Activated CD4-positive, alpha-beta T cell treated with anti-CD3 and anti-CD28 coated beads, Interleukin-10, Interleukin-2, amounts not matched to agents 100 ng/mL and 50 ng/mL, durations not matched to agents 16 hours and 8 hours (primary cell): ENCODE measurements at places on chromosomes 12 and 14.
A peak's percentile ranks its signal among the peaks of the same experiment; 100 is the strongest.

GRCh38 chr14:59284059-59284458 is 95.6 kb downstream of the DAAM1 start:
- DNase-seq: no peak

DNA sequence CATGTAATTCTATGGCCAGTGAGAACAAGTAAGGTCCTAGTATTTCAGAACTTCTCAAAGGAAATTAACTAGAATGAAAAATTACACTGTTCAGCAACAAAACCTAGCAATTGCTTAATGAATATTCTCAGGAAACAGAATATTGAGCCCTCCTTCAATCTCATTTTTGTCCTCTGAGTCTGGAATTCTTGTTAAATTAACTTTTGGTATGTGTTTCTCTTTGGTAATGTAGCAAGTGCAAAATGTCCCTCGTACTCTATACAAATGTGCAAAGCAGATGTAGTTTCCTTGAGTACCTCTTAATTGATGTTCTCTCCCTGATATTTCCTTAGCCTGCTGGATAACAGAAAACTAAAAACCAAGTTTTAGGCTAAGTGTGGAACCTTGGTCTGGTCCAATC is 190.8 kb upstream of the CNOT2 start:
- DNase-seq: no peak

- DNase-seq: no peak
Observed at GRCh38 chr14:61240206-61240605, 40.9 kb downstream of the TMEM30B start.

DNA sequence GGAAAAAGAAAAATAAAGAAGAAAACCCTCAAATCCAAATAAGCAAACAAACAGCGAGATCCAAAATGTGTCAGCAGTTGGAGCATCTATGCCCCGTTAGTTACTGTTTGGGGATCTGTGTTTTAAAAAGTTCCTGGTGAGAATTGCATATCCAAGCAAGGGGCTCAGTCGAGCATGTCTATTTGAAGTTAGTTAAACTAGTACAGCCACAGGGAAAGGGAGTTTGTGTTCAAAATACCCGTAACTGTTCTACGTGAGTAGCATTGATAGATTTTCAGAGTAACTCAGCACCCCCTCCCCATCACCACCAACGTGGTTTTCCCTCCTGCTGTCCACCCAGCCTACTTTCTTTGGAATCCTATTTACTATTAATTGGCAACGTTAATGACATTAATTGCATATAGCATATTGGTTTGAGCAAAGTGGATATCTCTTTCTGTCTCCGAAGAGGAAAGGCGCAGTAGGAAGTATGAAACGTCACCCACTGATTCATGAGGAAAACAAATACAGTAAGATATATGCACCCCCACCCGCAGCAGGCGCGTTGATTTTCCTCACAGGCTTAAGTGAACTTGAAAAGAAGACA is 1.5 kb downstream of the NPAS3 start:
- no peak for DNase-seq

- DNase-seq: peak; percentile 85
Observed at GRCh38 chr12:98399532-98399931, 115.9 kb upstream of the TMPO start.
